NCI-H2171 treated with DMSO at 0.1 percent for 48 hours (cell line): ENCODE measurements at places on chromosomes 5 and 9.

DNA sequence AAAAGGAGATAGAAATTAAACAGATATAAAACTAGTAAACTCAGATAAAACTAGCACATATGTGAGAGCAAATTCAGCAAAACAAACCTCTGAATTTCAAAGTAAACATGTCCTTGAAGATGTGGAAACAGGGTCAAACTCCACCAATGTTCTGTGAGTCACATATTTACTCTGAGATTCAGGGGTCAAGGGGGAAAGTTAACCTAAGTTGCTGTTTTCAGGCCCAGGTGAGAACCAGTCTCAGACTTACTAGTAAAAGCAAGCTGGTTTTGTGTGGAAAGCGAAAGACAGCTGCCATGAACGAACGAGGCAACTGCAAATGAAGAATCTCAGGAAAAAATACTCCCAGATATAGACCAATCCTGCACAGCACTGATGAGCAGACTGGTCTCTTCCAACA lies 29.0 kb downstream of the PSMB7 start:
- no peak for DNase-seq

GRCh38 chr5:61228691-61229280 lies 66.5 kb upstream of the SMIM15 start:
- no peak for DNase-seq

DNA sequence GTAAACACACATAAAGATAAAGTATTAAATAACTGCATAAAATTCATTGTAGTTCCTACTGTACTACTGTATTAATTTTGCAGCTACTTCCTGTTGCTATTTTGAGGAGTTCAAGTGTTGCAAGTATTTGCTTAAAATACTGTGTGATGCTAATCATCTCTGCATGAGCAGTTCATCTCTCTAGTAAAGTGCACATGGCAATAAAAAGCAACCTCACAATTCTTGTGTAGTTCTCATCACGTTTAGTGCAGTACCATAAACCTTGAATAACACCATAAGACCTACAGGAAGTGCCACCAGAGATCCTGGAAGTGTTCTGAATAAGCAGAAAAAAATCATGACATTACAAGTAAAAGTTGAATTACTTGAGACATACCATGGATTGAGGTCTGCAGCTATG lies 34.6 kb downstream of the CPLANE1 start:
- no peak for DNase-seq

GRCh38 chr5:145658435-145658834 lies 176.7 kb downstream of the PRELID2 start:
- no peak for DNase-seq

DNA sequence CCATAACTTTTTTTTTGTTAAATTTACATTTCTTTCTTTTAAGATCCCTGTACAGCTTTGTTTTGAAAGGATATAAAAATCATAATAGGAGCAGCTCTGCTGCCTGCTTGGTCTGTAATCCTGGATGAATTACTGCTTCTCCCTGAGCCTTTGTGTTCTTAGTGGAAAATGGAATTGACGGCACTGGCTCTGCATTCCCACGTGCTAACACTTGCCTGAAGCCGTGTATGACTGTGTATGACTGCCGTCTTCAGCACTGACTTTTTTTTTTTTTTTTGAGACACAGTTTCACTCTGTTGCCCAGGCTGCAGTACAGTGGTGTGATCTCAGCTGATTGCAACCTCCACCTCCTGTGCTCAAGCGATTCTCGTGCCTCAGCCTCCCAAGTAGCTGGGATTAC lies 4.8 kb downstream of the THG1L start:
- DNase-seq, result no peak

- no peak for DNase-seq
Observed at GRCh38 chr9:37952731-37953130, 48.8 kb upstream of the SLC25A51 start.

- DNase-seq, result no peak
Observed at GRCh38 chr9:21968331-21969010, 25.7 kb downstream of the CDKN2A start.

GRCh38 chr9:110156416-110156815 lies 51.5 kb downstream of the C9orf152 start:
- DNase-seq, result no peak

GRCh38 chr5:154409230-154409840 lies 36.5 kb upstream of the SAP30L start:
- no peak for DNase-seq

- no peak for DNase-seq
Observed at GRCh38 chr5:83516377-83516776, 44.8 kb downstream of the VCAN start.

DNA sequence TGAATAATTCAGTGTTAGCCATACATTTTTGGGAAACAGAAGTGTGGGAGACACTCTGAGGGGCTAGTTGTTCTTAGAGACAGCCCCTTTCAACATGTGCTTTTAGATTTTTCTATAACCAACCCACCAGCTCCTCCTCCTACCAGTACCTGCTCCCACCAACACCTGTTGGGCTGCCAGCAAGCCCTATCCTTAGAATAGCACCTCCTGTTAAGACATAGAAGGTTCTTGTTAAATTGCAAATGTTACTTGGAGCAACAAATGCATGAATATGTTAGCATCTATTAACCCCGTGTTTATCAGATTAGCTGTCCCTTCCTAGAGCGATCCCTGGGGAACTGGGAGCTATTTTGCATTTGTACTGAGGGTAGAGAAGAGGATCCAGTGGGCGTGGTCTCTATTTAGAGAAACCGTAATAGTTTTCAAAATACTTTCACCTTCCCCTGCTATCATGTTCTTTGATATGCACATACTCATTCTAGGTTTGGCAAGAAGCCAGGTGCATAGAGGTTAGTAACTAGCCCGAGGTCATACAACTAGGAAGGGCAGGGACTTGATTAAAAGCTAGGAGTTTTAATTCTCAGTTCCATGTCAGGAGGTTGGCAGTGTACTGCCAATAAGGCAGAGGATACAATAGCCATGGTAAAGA lies 334.4 kb downstream of the KCTD16 start:
- no peak for DNase-seq

DNA sequence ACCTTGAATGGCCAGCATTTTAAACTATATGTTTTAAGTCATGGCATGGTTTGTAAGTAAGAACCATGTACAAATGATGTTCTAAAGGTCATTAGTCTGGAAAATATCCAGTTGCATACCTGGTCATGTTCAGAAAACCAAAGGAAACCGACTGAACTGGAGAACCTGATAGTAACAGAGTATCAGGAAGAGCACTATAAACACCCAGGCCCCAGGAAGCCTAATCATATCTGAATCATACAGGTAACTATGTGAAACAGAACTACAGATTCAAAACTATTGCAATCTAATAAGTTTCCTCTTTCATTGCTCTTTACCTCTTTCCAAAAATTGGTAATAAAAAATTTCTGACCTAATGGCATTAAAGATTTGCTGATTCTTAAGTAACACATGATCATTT lies 500.3 kb downstream of the ARHGEF28 start:
- DNase-seq, result no peak

DNA sequence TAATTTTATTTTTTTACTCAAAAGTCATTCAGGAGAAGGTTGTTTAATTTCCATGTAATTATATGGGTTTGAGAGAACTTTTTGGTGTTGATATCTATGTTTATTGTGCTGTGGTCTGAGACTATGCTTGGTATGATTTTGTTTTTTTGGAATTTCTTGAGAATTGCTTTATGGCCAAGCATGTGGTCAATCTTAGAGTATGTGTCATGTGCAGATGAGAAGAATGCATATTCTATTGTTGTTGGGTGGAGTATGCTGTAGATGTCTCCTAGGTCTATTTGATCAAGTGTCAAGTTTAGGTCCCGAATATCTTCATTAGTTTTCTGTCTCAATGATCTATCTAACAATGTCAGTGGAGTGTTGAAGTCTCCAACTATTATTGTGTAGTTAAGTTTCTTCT lies 134.9 kb downstream of the HMHB1 start:
- DNase-seq, result no peak

GRCh38 chr9:13735181-13735580 lies 455.7 kb upstream of the MPDZ start:
- no peak for DNase-seq

DNA sequence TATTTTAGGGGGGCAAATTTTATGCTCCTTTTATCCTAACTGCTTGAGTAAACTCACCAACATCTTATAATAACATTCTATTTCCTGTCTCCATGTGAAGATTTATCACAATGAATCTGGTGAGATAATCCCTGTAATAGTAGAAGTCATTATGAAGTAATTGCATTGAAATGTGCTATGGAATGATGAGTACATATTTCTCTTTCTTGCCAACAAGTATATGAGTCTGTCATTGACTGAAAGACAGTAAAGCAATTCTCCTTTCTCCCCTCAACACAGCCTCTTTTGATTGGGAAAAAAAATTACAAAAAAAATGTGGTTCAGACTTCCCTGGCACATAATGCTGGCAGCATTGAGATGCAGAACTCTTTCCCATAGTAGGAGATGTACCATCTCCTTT lies 459.2 kb upstream of the RGMB start:
- DNase-seq, result no peak

GRCh38 chr5:18687429-18687828 lies 1053.2 kb downstream of the TAF11L14 start:
- DNase-seq, result no peak

DNA sequence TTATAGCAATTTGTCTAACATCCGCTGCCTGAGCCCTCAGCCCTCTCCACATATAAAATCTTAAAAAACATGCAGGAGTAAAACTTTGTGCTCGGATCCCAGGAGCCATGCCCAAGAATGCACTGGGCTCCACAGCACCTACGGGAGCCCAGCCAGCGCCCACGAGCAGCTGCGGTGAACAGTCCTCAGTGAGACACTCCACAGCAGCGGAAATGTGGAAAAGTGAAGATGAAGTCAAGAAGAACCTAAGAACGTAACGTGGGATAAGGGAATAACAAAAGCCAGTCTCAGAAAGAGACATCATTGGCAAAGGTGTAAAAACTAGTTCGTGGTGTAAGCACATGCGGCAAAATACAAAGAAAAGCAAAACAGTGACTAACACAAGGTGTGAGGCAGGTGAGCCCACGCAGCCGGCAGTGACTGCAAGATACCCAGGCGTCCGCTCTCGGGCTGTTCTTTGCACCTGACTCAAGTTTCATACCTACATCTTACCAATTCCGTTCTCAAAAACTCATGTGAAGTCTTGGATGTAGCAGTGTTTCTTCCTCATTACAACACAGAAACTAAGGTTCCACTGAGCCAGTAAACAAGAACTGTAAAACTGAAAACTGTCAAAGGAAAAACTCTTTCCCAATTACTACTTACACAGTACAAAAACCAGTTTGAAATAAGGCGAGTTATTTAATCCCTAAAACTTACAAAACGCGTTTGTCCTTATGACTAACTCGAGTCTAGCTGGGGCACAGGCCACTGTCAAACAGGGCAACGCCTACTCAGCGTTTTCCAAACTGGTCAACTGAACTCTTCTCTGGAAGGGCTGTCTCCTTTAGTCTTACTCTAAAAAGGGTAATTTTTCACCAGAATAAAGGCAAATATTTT lies 1.7 kb downstream of the CAMSAP1 start:
- DNase-seq, result no peak

DNA sequence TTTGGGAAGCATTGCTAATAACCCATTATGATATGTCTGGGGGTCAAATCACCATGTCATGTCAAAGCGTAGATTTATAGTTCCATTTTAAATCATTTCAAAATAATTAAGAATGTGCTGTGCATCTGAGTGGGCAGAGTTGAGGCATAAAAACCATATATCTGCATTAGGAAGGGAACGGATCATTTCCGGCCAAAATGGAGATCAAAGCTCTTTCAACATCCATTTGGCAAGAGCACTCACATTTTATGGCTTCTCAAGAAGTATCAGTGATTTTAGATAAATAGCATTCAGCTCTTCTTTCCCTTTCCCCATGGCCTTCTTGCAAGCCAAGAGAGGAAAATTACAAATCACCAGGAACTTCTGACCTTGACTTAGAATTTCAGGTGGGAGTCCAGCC lies 89.9 kb downstream of the HSPA4 start:
- DNase-seq, result no peak

DNA sequence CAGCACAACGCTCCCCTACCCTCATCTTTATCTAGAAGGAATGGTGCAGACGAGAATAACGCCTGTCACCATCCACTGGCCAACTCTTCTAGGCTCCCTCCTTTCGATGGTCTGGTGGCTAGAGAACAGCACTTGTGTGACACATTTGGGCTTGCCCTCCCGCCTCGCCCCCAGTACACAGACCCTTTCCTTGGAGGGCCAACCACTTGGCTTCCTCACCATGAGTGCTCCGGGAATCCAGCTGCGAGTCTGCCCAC lies 1.4 kb downstream of the GNAQ start:
- DNase-seq, result peak; percentile 42

GRCh38 chr5:76365561-76365960 lies 37.5 kb upstream of the IQGAP2 start:
- no peak for DNase-seq

DNA sequence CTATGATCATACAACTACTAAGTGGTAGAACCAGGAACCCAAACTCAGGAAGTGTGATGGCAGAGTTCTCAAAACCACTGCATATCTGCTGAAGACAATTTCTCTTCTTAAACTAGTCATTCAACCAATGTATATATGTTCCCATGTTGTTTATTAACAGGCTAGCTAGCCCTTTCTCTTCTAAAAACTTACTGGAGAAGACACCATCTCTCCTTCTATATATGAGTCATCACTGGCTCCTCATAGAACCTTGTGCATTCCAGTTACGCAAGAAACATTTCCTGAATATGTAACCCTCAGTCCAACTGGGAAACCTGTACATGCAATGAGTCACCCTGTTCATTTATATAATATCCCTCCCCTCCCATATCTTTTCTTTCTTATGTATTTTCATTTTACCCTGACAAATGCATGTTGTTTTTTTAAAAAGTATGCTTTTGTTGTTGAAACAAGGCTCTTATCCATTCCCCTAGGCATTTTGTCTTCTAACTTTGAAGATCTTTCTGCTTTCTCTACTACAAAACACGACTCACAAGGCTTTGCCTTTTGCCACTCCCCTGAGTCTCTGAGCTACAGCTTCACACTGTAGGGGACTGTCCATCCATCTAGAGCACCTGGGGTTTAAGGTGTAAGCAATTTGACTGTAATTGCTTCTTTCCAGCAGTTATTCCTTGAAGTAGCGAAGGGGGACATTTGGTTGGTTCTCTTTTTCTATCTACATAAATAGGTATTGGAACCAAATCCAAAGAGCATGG lies 119.5 kb downstream of the ANXA1 start:
- no peak for DNase-seq

- DNase-seq, result peak; percentile 50
Observed at GRCh38 chr9:115437418-115437817, 319.5 kb upstream of the TNC start.

- no peak for DNase-seq
Observed at GRCh38 chr5:52784737-52785136, 3.0 kb upstream of the ITGA1 start.

- peak; percentile 15 for DNase-seq
Observed at GRCh38 chr9:114908805-114909448, 21.5 kb downstream of the TNFSF8 start.

DNA sequence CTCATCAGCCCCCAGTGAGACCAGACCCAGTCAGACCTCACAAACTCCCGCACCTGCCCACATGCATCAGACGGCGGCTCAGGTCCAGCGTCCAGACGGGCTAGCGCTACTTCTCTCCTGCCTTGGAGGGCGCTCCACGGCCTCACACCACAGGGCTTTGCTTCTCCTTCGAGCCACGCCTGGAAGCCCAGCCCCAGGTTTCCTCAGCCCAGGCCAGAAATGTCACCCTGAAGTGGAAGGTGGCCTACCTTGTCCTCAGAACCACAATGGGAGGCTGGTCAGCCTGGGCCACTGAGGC lies 2.8 kb downstream of the NACC2 start:
- no peak for DNase-seq
